ENCODE measurements at places on chromosomes 6 and 20.

DNA sequence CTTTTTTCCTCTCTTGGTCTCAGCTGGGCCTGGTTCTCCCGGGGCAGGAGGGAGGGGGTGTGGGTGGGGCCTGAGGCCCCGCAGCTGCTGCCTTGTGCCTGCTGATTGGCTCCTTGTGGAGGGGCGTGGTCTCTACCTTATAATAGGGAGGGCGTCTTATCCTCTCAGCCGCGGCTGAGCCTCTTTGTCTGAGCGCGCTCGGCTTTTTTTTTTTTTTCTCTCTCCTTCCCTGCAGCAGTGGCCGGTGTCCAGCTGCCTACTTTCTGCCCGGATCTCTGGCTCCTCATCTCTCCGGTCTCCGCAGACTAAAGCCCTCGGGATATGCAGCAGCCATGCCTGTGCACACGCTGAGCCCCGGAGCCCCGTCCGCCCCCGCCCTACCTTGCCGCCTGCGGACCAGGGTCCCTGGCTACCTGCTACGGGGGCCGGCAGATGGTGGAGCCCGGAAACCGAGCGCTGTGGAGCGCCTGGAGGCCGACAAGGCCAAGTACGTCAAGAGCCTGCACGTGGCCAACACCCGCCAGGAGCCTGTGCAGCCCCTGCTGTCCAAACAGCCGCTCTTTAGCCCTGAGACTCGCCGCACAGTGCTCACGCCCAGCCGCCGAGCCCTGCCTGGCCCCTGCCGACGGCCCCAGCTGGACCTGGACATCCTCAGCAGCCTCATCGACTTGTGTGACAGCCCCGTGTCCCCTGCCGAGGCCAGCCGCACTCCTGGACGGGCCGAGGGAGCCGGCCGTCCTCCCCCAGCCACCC lies 11.1 kb downstream of the FAM110A start:
- H3K4me1 ChIP-seq: peaks cover 33% of the 10 kb centered on the region
- peak; percentile 95 for DNase-seq
- no peak overlapping the region for H3K27ac ChIP-seq
- no peaks in the 10 kb centered on the region for H3K36me3 ChIP-seq
- H3K27me3 ChIP-seq: no peaks in the 10 kb centered on the region
- H3K4me3 ChIP-seq: peak overlapping the region; percentile 32

DNA sequence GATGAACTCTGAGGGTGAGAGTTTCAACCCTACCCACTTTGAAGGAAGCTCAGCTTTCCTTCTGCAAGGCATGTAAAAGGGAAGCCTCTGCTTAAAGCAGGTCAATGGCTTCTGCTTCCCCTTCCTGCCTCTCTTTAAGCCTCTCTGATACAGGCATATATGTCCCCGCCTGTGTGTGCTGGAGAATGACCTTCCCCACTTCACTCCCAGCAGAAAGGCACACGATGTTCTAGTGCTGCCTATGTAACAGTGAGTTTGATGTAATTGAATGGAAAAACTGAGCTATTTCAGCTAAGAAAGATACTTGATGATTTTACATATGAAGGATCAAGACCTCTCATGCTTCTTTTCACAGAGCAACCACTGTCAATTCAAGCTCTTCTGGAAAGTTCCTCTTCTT lies 632.2 kb downstream of the HACE1 start:
- H3K4me3 ChIP-seq: no peak overlapping the region
- H3K36me3 ChIP-seq: no peaks in the 10 kb centered on the region
- DNase-seq: no peak
- no peaks in the 10 kb centered on the region for H3K27me3 ChIP-seq
- H3K27ac ChIP-seq: peak overlapping the region; percentile 63

DNA sequence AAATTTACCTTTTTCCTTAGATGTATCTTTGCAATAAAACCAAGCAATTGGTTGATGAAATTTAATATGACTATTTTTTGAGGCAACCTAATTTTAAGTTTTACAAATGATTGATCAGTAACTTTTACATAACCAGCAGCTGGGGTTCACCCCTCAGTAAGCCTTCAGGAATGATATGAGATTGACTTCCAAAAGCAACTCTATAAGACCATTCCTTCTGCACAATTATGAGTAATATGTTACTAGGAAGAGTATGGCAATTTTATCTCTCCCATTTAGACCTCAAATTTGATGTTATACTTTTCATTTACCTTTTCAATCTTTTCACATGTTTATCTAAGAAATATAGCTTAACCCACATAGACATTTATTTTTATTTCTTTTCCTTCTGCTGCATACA lies 1546.3 kb downstream of the HACE1 start:
- DNase-seq: no peak
- H3K27me3 ChIP-seq: no peaks in the 10 kb centered on the region
- H3K27ac ChIP-seq: no peak overlapping the region

- no peak overlapping the region for H3K27ac ChIP-seq
- no peaks in the 10 kb centered on the region for H3K4me1 ChIP-seq
- H3K27me3 ChIP-seq: peaks cover 72% of the 10 kb centered on the region
- no peak overlapping the region for H3K4me3 ChIP-seq
- no peak for DNase-seq
Measured at GRCh38 chr6:24353861-24354260, 4.0 kb downstream of the DCDC2 start.

DNA sequence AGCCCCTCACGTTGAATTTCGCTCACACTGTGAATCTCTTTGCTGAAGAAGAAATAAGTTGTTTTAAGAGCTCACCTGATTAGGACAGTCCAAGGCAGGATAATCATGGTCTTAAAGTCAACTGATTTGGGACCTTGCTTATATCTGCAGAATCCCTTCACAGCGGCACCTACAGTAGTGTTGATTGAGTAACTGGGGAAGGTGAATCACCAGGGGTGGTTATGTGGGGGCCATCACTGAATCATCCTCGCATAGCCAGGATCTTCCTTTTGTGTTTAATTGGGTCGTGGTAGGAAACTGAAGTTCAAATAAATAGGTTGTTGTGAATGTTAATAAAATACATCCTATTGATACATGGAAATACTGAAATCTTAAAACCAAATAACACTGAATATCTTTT lies 20.2 kb upstream of the MICA start:
- no peak for DNase-seq
- no peak overlapping the region for H3K4me3 ChIP-seq
- H3K4me1 ChIP-seq: no peaks in the 10 kb centered on the region
- peaks cover 4% of the 10 kb centered on the region for H3K27me3 ChIP-seq

DNA sequence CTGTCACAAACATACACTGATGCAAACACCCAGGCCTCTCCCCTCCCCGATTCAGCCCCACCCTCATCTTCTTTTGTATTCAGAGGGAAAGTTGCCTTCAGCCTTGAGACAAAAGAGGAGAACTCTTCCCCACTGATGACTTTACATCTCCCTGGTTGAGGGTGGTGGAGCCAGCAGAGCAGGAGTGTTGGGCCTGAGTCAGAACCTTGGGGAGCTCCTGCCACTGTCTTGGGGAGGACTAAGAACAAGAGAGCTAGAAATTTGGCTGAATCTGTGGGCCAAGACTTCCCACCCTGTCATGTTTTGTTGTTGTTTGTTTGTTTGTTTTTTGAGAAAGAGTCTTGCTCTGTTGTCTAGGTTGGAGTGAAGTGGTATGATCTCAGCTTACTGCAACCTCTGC lies 89.1 kb downstream of the MDGA1 start:
- H3K4me3 ChIP-seq: no peak overlapping the region
- H3K4me1 ChIP-seq: peaks cover 13% of the 10 kb centered on the region
- DNase-seq: no peak
- no peak overlapping the region for H3K27ac ChIP-seq

GRCh38 chr6:72739368-72739779 lies 117.5 kb downstream of the KCNQ5 start:
- no peak overlapping the region for H3K27ac ChIP-seq
- H3K4me1 ChIP-seq: peaks cover 25% of the 10 kb centered on the region
- H3K27me3 ChIP-seq: no peaks in the 10 kb centered on the region
- DNase-seq: no peak

- H3K4me1 ChIP-seq: no peaks in the 10 kb centered on the region
- DNase-seq: no peak
- no peaks in the 10 kb centered on the region for H3K36me3 ChIP-seq
- no peaks in the 10 kb centered on the region for H3K27me3 ChIP-seq
- H3K4me3 ChIP-seq: no peak overlapping the region
- no peak overlapping the region for H3K27ac ChIP-seq
Measured at GRCh38 chr6:138652824-138653223, 120.7 kb upstream of the CCDC28A start.

- DNase-seq: no peak
- H3K27ac ChIP-seq: no peak overlapping the region
- no peaks in the 10 kb centered on the region for H3K27me3 ChIP-seq
- H3K36me3 ChIP-seq: no peaks in the 10 kb centered on the region
- peaks cover 4% of the 10 kb centered on the region for H3K4me1 ChIP-seq
- H3K4me3 ChIP-seq: no peak overlapping the region
Measured at GRCh38 chr6:148620579-148621298, 126.1 kb upstream of the UST start.

DNA sequence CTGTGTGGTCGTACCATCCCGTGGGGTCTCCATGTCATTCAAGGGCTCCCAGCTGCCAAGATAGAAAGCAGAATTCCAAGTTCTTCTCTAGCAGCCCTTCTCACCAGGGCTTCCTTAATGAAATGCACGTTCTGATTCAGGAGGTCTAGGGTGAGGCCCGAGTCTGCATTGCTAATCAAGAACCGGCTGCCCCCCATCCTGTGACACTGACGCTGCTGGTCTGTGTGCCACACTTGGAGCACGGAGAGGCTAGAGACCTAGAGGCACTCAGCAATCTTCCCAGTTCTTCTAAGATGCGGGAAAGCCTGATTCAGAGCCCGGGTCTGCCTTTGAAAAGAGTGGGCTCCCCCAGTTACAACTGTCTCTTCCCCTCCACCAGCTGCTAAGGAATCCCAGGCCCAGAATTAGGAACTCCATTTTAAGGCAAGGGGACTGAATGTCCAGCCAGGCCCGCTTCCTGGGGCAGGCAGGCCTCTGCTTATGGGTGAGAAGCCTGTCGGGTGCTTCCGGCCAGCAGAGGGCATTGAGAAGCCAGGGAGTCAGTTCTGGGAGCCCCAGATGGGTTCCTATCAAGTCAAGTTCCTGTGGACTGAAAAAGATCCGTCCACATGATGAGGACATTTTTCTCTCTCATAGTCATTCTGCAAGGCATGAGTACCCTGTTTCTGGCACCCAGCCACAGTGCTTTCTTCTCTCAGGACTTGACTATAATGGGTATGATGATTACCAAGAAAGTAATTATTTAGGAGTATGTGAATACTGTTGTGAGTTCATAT lies 69.8 kb upstream of the RIN2 start:
- peak; percentile 85 for DNase-seq
- H3K4me3 ChIP-seq: no peak overlapping the region
- H3K4me1 ChIP-seq: peaks cover 14% of the 10 kb centered on the region
- no peaks in the 10 kb centered on the region for H3K27me3 ChIP-seq
- peak overlapping the region; percentile 69 for H3K27ac ChIP-seq

DNA sequence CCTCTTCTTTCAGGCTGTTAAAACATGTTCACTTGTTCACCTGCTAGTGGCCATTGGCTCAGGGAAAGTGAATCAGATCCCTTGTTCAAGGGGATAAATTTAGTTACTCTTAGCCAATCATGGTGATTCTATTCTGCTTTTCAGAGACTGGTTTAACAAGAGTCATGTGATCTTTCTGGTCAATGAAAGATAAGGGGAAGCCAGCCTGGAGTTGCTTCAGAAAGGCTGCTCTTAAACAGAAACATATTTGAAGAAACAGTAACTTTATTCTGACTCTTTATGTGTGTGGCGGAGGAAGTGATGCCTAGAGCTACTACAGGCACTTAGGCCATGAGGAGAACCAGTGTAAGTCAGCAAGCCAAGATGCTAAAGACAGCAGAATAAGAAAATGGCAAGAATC lies 28.1 kb upstream of the AHI1 start:
- H3K36me3 ChIP-seq: no peaks in the 10 kb centered on the region
- H3K4me1 ChIP-seq: no peaks in the 10 kb centered on the region
- H3K4me3 ChIP-seq: no peak overlapping the region

GRCh38 chr6:830667-831327 lies 137.9 kb upstream of the EXOC2 start:
- H3K27me3 ChIP-seq: peaks cover 3% of the 10 kb centered on the region
- peaks cover 12% of the 10 kb centered on the region for H3K4me1 ChIP-seq
- H3K4me3 ChIP-seq: no peak overlapping the region

- no peaks in the 10 kb centered on the region for H3K27me3 ChIP-seq
- no peaks in the 10 kb centered on the region for H3K36me3 ChIP-seq
- H3K4me3 ChIP-seq: no peak overlapping the region
- H3K4me1 ChIP-seq: peaks cover 12% of the 10 kb centered on the region
Measured at GRCh38 chr6:125220712-125221111, 67.1 kb downstream of the TPD52L1 start.

DNA sequence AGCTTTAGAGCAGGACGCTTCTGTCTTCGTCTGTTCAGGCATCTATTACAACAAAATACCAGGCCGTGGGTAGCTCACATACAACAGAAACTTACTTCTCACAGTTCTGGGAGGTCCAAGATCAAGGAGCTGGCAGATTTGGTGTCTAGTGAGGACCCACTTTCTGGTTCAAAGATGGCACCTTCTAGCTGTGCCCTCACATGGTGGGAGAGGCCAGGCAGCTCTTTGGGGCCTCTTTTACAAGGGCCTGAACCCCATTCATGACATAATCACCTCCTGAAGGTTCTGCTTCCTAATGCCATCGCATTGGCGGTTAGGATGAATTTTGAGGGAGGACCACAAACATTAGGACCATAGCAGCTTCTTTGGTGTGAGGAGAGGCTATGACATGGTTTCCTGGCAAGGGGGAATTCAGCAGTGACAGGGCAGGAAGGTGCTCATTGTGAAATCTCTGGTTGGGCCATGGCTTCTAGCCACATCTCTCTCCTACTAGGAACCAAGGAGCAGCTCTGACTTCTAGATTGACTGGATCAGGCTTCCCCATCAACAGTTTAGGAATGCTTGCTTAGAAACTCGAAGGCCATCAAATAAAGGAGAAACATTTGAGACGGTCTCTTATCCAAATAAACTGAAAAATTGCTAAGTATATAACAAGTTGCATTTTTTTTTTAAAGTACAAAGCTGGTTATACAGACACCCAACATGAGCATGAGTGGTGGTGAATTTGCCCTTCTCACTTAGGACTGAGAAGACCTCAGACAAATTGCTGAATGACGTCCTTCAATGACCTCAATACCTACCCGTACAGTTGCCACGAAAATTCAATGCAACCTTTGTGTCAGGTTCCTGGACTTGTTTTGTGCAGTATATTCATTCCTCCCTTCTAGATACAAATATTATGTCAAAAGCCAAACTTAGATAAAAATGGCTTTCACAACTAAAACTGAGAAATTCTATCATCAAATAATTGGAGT lies 140.7 kb downstream of the ZDHHC14 start:
- no peak for DNase-seq
- no peaks in the 10 kb centered on the region for H3K27me3 ChIP-seq
- no peak overlapping the region for H3K27ac ChIP-seq
- no peaks in the 10 kb centered on the region for H3K36me3 ChIP-seq

DNA sequence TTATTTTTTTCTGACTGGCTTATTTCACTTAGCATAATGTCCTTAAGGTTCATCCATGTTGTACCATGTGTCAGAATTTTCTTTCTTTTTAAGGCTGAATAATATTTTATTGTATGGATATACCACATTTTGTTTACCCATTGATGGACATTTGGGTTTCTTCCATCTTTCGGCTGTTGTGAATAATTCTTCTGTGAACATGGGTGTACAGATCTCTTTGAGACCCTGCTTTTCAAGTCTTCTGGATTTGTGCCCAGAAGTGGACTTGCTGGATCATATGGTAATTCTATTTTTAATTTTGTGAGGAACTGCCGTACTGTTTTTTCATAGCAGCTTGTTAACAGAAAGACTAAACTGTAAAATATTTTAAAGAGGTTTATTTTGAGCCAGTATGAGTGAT lies 94.6 kb upstream of the TMEM181 start:
- no peaks in the 10 kb centered on the region for H3K4me1 ChIP-seq
- no peak for DNase-seq

- H3K4me3 ChIP-seq: peak overlapping the region; percentile 35
- peak; percentile 45 for DNase-seq
- no peaks in the 10 kb centered on the region for H3K27me3 ChIP-seq
- peaks cover 46% of the 10 kb centered on the region for H3K4me1 ChIP-seq
- no peaks in the 10 kb centered on the region for H3K36me3 ChIP-seq
- peak overlapping the region; percentile 99 for H3K27ac ChIP-seq
Measured at GRCh38 chr6:111604259-111605099, 1.2 kb downstream of the TRAF3IP2 start.

Data from cardiac muscle cell (in vitro differentiated cells and primary cell).